ENCODE measurements at places on chromosomes 11 and 22. TPM values are rescaled to one million over a fixed set of nuclear protein-coding genes. Genes with fewer than 3 reads are reported as not detected.

The OR4C13 gene
- not detected for total RNA-seq

DNA sequence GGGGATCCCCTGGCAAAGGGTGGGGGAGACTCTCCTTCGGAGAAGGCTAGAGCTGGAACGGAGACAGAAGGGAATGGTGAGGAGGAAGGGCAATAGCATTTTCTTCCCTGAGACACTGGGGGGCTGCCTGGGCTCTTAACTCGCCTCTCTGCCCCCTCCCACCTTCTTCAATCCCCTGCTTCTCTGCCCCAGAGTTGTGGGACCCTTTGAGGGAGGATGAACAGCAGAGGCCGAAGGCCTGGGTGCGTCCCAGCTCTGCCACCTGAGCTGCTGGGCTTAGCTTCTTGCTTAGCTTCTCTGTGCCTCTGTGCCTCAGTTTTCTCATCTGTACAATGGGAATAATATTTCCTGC, 72.4 kb downstream of the RTL6 start:
- no peaks in the 10 kb centered on the region for H3K27me3 ChIP-seq
- H3K4me1 ChIP-seq, result no peaks in the 10 kb centered on the region
- H3K4me3 ChIP-seq, result no peak overlapping the region
- peak; percentile 7 for DNase-seq

- no peak overlapping the region for H3K27ac ChIP-seq
- DNase-seq, result no peak
- H3K27me3 ChIP-seq, result no peaks in the 10 kb centered on the region
- no peaks in the 10 kb centered on the region for H3K4me1 ChIP-seq
- no peak overlapping the region for H3K4me3 ChIP-seq
- no peaks in the 10 kb centered on the region for H3K36me3 ChIP-seq
These were observed 47.7 kb downstream of the AMOTL1 start for GRCh38 chr11:94815705-94816344.

- no peak for DNase-seq
- H3K27me3 ChIP-seq, result no peaks in the 10 kb centered on the region
- H3K4me1 ChIP-seq, result no peaks in the 10 kb centered on the region
These were observed 45.2 kb downstream of the ALX4 start for GRCh38 chr11:44264761-44265160.

All from CD4-positive, alpha-beta T cell (primary cell).